Small intestine (tissue), 16 donors: ENCODE measurements at places on chromosomes 1 and 21. TPM values are rescaled to one million over a fixed set of nuclear protein-coding genes. Genes with fewer than 3 reads are reported as not detected.

SAMD11 gene
- polyA plus RNA-seq, result 8.8 TPM

DNA sequence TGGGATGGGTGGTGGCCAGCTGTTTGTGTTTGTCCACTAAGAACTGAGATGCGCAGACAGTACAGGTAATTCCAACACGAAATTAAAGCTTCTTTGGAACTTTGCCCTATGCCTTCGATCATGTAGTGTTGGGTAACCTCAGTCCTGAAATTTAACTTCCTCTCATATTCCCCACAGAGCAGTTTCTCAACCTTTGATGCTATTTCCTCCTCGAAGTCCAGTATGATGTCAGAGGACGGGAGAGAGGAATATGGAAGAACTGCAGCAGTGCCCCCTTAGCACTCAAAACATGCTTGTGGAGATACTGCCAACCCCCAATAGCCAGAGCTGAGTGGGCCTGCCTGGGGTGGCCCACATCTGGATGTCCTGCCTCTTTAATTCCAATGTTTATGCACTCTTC is 3.6 kb downstream of the LPAR3 start:
- no peak overlapping the region for H3K4me3 ChIP-seq
- DNase-seq, result peak; percentile 30
- H3K36me3 ChIP-seq, result no peaks in the 10 kb centered on the region
- no peak overlapping the region for H3K27ac ChIP-seq
- H3K27me3 ChIP-seq, result no peaks in the 10 kb centered on the region
- H3K4me1 ChIP-seq, result no peaks in the 10 kb centered on the region

PCBP3 gene
- polyA plus RNA-seq, result 8.2 TPM

DNA sequence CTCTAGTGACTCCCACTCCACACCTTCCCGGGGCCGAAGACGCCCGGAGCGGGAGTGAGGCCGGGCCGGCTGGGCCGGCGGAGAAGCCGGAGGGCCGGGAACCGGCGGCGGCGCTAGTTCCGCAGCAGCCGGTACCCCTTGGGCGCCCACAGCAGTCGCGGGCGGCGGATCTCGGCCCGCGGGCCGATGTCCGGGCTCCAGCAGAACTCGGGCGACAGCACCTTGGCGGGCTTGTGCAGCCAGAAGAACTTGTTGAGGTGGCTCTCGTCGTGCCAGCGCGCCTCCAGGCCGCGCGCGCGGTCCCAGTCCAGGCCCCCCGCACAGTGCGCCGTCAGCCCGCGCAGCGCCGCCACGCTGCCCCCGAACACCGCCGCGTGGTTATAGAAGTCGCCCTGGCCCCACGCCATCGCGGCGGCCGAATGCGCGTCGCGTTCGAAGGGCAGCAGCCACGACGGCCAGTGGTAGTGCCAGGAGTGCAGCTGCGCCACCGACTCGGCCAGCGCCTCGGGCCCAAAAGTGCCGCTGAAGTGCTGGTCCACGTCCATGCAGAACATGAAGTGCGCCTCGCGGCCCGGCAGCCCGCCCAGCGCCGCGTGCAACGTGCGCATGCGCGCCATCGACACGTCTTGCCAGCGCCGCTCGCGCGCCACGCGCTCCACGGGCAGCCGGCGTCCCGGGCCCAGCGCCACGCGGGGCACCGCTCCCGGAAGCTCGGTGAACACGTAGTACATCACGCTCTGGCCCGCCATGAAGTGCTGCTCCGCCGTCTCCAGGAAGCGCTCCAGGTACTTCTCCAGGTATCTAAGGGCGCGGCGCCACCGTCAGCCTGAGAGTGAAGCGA is 14.0 kb downstream of the A3GALT2 start:
- H3K36me3 ChIP-seq, result no peaks in the 10 kb centered on the region
- peaks cover 3% of the 10 kb centered on the region for H3K4me1 ChIP-seq
- H3K27me3 ChIP-seq, result no peaks in the 10 kb centered on the region

DNA sequence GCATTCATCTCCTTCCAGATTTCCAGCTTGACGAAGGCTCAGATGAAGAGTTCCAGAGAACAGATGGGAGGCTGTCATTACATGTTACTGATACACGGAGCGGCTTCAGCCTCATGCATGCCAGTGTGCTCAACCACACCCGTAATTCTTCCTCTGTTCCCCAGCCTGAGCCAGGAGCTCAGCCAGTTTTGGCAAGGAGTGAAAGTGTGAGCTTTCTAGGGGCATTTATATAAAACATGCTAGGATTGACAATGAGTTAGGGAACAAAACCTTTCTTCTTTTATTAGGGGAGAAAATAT is 290.4 kb upstream of the PLXNA2 start:
- no peaks in the 10 kb centered on the region for H3K36me3 ChIP-seq
- no peak overlapping the region for H3K4me3 ChIP-seq
- DNase-seq, result no peak
- peaks cover 3% of the 10 kb centered on the region for H3K27me3 ChIP-seq
- no peak overlapping the region for H3K27ac ChIP-seq

GRCh38 chr1:199113265-199113869 is 474.5 kb downstream of the PTPRC start:
- H3K4me1 ChIP-seq, result no peaks in the 10 kb centered on the region
- no peak overlapping the region for H3K4me3 ChIP-seq
- H3K27ac ChIP-seq, result no peak overlapping the region
- no peaks in the 10 kb centered on the region for H3K36me3 ChIP-seq
- no peaks in the 10 kb centered on the region for H3K27me3 ChIP-seq

DNA sequence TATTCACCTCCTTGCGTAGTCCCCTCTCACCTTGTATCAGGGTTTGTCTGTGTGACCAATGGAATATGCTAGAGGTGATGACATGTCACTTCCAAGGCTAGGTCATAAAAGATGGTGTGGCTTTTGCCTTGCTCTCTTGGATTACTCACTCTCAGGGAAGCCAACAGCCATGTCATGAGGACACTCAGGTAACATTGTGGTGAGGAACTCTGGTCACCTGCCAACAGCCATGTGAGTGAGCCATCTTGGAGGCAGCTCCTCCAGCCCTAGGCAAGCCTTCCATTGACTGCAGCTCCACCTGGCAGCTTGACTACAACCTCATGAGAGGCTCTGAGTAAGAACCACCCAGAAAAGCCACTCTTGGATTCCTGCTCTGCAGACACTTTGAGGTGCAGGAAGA is 11.0 kb upstream of the HEYL start:
- no peaks in the 10 kb centered on the region for H3K27me3 ChIP-seq
- H3K36me3 ChIP-seq, result no peaks in the 10 kb centered on the region

DNA sequence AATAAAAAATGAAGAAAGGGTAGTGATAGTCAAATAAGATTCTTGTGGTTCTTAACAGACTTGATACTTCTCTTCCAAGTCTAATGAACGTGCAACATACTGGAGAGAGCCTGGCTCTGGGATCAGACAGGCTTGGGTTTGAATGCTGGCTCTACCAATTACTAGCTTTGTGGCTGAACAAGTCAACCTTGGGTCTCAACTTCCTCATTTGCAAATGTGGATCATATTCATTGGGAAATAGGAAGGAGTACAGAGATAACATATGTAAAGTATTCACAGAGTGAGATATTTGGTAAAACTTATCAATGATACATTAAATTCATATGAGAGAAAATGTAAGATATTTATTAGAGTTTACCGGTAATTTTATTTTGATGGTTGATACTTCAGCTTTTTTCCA is 2.0 kb downstream of the EDEM3 start:
- no peak for DNase-seq
- H3K36me3 ChIP-seq, result no peaks in the 10 kb centered on the region
- peaks cover 3% of the 10 kb centered on the region for H3K4me1 ChIP-seq
- H3K27me3 ChIP-seq, result no peaks in the 10 kb centered on the region
- H3K27ac ChIP-seq, result peak overlapping the region; percentile 55

KRTAP7-1 gene
- not detected for polyA plus RNA-seq

HCRTR1 gene
- polyA plus RNA-seq, result 0.10 TPM

FLVCR1 gene
- 12.7 TPM for polyA plus RNA-seq

DNA sequence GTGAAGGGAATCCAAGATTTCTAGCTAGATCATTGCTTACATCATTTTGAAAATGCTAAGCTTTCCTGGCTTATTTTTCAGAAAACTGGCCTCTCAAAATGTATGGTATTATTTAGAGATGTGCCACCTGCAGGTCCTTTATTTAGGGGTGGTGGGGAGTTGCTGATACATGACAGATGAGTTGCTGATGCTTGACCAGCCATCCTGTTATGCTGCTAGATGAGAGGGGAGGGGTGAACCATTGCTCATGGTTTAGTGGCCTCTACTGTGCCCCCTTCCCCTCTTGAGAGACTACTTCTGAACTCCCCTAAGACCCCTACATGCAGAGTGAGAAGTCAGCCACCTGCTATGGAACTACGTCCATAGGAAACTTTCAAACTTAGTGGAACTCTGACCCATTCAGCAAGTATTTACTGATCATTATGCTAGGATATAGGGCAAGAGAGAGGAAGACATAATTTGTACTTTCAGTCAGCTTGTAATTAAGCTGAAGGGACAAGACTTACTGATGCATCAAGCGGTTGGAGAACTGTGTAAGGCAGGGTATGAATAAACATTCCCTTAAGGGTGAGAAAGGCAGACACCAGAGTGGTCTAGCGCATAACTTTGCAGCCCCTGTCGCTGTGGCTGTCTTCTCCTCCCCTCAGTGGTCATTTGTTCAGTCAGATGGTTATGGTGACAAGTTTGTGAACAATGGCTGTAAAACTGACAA is 34.6 kb downstream of the SLAMF6 start:
- H3K27ac ChIP-seq, result no peak overlapping the region
- no peaks in the 10 kb centered on the region for H3K36me3 ChIP-seq
- no peak for DNase-seq
- H3K4me3 ChIP-seq, result no peak overlapping the region

DNA sequence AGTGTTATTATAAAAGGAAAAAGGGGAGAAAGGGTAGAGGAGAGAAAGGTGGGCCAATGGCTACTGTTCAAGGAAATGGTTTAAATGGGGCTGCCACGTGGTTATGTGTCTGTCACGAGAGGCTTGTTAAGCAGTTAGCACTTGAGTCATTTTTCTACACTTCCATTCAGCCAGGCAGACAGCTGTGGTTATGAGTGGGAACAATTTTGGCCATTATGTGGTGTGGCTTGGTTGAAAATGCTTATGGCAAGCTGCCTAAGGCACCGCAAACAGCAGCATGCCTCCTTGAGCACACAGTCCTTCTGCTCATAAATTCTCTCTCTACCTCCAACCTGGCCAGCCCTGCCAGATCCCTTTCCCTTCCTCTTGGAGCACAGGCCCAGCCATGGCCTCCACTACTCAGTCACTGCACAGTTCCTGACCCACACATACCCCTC is 3.2 kb upstream of the SRM start:
- no peak overlapping the region for H3K27ac ChIP-seq
- DNase-seq, result no peak
- H3K36me3 ChIP-seq, result peaks cover 7% of the 10 kb centered on the region
- H3K27me3 ChIP-seq, result no peaks in the 10 kb centered on the region
- peaks cover 3% of the 10 kb centered on the region for H3K4me1 ChIP-seq

GRCh38 chr1:18537386-18538306 is 56.9 kb downstream of the KLHDC7A start:
- H3K27me3 ChIP-seq, result no peaks in the 10 kb centered on the region
- H3K4me1 ChIP-seq, result no peaks in the 10 kb centered on the region
- no peaks in the 10 kb centered on the region for H3K36me3 ChIP-seq
- no peak overlapping the region for H3K27ac ChIP-seq
- DNase-seq, result no peak

DNA sequence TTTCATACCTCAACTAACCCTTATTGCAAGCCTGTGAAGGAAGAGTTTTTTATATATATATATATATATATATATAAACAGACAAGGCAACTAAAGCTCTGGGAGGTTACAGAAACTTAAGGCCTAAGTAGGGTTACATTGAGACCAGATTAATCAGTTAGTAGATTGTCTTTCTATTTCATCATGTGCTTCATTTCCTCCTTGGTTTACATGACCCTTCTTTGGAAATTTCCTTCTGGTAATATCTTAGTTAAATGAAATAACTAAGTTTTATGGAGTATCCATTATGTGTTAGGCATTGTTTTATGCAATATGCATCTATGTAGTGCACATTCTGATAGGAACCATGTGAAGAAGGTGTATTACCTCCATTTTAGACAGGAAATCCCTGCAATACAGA is 112.7 kb downstream of the FGGY start:
- no peak overlapping the region for H3K27ac ChIP-seq
- no peak for DNase-seq
- H3K4me1 ChIP-seq, result peaks cover 6% of the 10 kb centered on the region
- no peaks in the 10 kb centered on the region for H3K36me3 ChIP-seq

DNA sequence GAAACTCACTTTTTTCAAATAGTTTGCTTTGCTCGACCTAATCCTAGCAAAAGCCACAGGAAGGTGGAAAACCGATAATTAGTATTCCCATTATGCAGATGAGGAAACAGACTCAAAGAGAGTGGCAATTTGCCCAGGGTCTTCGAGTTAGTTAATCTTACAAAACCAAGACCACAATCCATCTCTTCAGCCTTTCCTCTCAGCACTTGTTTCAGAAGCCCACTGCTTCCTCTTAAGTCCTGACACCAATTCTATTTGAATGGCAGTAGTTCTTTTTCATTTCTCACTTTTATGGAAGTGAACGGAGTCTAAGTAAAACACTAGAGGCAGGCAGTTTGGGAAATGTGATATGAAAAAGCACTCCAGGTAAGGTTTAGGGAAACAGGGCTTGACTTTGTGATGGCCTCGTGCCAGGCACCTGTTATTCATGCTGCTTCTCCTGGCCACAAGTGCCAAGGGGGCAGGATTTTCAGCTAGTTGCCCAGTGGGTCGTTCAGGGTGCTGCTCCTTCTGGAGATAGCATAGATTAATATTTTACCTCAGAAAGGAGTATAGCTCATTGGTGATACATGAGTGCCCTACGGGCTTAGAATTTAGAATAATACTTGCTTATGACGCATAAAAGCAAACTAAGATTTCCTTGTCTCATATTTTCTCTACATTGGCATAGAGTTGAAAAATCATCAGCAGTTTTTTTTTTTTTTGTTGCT is 76.6 kb upstream of the NRIP1 start:
- H3K27ac ChIP-seq, result peak overlapping the region; percentile 62
- DNase-seq, result peak; percentile 37
- H3K4me1 ChIP-seq, result peaks cover 14% of the 10 kb centered on the region
- no peak overlapping the region for H3K4me3 ChIP-seq

PFDN2 gene
- polyA plus RNA-seq, result 62.8 TPM

GRCh38 chr1:228219245-228219961 is 11.6 kb downstream of the OBSCN start:
- H3K27ac ChIP-seq, result no peak overlapping the region
- H3K27me3 ChIP-seq, result no peaks in the 10 kb centered on the region
- no peaks in the 10 kb centered on the region for H3K4me1 ChIP-seq
- no peak for DNase-seq
- no peak overlapping the region for H3K4me3 ChIP-seq
- H3K36me3 ChIP-seq, result peaks cover 71% of the 10 kb centered on the region

GRCh38 chr1:2967881-2968280 is 53.4 kb upstream of the ACTRT2 start:
- no peak overlapping the region for H3K27ac ChIP-seq
- no peak for DNase-seq
- H3K36me3 ChIP-seq, result no peaks in the 10 kb centered on the region
- H3K4me1 ChIP-seq, result no peaks in the 10 kb centered on the region
- no peaks in the 10 kb centered on the region for H3K27me3 ChIP-seq

GRCh38 chr1:77533660-77534305 is 148.7 kb downstream of the ZZZ3 start:
- no peaks in the 10 kb centered on the region for H3K36me3 ChIP-seq
- H3K4me3 ChIP-seq, result no peak overlapping the region
- no peak overlapping the region for H3K27ac ChIP-seq
- no peaks in the 10 kb centered on the region for H3K27me3 ChIP-seq

GRCh38 chr1:40711465-40712404 is 20.2 kb downstream of the NFYC start:
- no peaks in the 10 kb centered on the region for H3K36me3 ChIP-seq
- peak; percentile 27 for DNase-seq
- H3K4me1 ChIP-seq, result peaks cover 7% of the 10 kb centered on the region
- no peaks in the 10 kb centered on the region for H3K27me3 ChIP-seq
